ENCODE measurements at places on chromosomes 16 and 17. TPM values are rescaled to one million over a fixed set of nuclear protein-coding genes. Genes with fewer than 3 reads are reported as not detected.

DNA sequence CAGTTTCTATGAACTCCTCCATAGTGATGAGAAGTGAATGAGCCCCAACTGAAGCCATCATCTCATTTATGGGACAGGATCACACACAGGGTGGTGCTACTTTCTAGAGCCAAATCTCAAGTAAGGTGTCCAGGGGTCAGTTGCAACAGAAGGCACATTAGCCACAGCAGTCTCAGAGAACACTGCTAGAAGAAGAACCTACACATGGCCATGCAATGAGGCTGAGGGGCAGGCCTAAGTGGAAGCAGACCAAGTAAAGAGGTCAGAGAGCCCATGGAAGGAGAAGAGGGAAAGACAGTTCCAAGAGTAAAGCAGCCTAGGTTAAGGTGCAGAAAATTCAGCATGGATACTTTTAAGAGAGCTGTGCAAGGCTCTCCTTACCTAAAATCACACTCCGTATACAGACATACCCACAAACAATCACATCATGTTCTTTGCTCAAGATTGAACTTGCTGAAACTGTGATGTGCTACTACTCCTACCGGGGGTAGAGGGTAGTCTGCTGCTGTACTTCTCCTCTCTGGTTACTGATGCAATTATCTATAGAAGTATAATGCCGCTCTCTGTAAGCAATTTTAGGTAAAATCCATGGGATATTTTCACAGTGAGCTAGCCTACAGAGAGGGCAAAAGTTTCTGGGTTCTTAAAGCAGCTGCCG is 1.7 kb downstream of the ABCA8 start:
- H3K4me3 ChIP-seq = peak overlapping the region; percentile 43
- no peaks in the 10 kb centered on the region for H3K36me3 ChIP-seq
- H3K27ac ChIP-seq = peak overlapping the region; percentile 49
- DNase-seq = no peak
- H3K4me1 ChIP-seq = no peaks in the 10 kb centered on the region

DNA sequence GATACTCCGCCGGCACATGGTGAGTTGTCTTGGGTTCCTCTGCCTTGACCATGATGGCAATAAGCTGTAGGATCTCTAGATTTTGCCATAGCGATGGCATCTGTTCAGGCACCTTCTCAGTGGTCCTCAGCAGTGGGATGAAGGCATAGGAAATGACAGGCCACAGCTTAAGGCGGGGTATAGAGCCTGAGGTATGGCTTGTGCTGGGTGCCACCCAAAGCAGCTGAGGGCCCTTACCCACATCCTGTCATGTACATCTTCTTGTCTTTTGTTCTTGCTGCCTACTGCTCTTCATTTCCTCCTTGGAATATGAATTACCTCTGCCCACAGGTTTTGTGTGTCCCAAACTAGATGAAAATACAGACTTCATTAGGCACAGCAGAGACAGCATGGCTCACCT is 29.5 kb downstream of the KAT7 start:
- peaks cover 61% of the 10 kb centered on the region for H3K36me3 ChIP-seq
- H3K4me1 ChIP-seq = peaks cover 20% of the 10 kb centered on the region
- no peak overlapping the region for H3K27ac ChIP-seq
- no peak overlapping the region for H3K4me3 ChIP-seq

GRCh38 chr16:30567991-30568638 is 3.4 kb downstream of the ZNF688 start:
- H3K27ac ChIP-seq = no peak overlapping the region
- peaks cover 18% of the 10 kb centered on the region for H3K4me1 ChIP-seq
- H3K4me3 ChIP-seq = no peak overlapping the region
- no peak for DNase-seq

The ITFG1 gene
- 31.2 TPM for total RNA-seq

The RAMP2 gene
- 20.8 TPM for total RNA-seq

DNA sequence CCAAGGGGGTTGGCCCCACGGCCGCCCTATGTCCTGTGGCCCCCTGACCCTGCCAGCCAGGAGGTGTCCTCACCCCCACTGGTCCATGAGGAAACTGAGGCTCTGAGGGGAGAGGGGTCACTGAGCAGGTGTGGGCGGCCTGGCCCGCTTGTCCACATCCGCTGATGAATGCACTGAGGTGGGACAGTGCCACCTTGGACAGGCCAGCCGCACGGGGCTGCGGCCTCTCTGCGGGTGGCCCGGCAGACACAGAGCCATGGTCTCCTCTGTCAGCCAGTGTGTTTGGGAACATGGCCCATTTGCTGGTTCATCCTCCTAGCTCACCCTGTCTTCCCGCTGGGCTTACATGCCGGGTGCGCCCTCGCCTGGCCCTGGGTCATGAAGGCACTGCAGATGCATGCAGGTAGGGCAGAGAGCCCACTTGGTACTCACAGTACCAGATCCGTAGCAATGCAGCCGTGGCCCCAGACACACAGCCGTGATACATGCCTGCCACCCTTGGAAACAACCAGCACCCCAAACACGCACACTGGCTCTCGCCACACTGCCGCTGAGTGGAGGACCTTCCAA is 93.9 kb downstream of the ENGASE start:
- peaks cover 18% of the 10 kb centered on the region for H3K27me3 ChIP-seq
- DNase-seq = no peak

DNA sequence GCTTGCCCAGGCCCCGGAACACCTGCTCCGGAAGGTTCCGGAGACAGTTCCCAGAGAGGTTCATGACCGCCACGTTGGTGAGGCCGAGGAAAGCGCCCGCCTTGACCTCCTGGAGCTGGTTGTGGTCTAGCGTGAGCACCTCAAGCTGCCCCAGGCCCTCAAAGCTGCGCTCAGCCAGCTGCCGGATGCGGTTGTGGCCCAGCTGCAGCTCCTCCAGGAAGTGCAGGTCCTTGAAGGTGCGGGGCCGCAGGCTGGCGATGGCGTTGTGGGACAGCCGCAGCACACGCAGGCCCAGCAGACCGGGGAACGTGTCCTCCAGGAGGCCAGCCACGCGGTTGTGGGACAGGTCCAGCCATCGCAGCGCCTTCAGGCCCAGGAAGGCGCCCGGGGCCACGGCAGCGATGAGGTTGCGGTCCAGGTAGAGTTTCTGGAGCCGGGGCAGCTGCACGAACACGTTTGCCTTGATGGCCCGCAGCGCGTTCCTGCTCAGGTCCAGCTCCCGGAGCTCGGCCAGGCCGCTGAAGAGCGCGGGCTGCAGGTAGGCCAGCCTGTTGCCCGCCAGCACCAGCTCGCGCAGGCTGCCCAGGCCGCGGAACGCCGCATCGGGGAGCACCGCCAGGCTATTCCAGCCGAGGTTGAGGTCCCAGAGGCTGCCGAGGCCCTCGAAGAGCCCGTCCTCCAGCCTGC is 2.1 kb downstream of the IGFALS start:
- no peak overlapping the region for H3K27ac ChIP-seq
- DNase-seq = no peak
- H3K4me1 ChIP-seq = no peaks in the 10 kb centered on the region
- peaks cover 34% of the 10 kb centered on the region for H3K36me3 ChIP-seq

Measured in gastrocnemius medialis (tissue), 4 donors.